ENCODE measurements at places on chromosomes 2 and 18.

GRCh38 chr18:23036660-23037201 lies 98.6 kb upstream of the CABLES1 start:
- no peak for DNase-seq

DNA sequence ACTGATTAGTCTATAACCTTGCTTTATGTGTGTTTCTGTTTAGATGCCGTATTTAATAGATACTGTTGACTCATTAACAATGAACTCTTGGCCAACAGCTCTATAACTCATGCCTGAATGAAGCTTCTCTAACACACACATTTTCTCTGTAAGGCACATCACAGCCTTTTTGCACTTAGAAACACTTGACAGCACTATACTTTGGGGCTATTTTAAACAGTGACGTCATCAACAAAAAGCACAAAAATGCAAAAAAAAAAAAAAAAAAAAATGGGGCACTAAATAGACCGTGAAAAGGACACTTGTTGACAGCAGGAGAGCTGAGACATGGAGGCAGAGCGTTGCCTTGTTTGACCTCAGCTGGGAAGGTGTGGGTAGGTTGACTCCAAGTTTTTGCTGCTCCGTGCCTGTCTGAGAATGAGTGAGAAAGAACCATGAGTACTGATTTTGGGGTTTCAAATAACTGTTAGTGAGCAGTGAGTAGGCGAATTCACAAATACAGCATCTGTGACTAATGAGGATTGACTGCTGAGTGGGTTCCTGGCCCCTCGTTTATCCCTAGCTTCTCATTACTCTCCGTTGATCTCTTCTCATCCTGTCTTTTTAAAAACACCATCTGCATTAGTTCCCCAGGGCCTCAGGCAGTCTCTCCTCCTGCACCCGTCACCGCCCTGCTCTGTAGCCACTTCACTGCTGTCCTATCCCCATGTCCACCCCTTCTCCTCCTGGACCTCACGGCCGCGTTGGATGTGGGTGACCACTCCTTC lies 24.4 kb downstream of the SPP2 start:
- no peak for DNase-seq

DNA sequence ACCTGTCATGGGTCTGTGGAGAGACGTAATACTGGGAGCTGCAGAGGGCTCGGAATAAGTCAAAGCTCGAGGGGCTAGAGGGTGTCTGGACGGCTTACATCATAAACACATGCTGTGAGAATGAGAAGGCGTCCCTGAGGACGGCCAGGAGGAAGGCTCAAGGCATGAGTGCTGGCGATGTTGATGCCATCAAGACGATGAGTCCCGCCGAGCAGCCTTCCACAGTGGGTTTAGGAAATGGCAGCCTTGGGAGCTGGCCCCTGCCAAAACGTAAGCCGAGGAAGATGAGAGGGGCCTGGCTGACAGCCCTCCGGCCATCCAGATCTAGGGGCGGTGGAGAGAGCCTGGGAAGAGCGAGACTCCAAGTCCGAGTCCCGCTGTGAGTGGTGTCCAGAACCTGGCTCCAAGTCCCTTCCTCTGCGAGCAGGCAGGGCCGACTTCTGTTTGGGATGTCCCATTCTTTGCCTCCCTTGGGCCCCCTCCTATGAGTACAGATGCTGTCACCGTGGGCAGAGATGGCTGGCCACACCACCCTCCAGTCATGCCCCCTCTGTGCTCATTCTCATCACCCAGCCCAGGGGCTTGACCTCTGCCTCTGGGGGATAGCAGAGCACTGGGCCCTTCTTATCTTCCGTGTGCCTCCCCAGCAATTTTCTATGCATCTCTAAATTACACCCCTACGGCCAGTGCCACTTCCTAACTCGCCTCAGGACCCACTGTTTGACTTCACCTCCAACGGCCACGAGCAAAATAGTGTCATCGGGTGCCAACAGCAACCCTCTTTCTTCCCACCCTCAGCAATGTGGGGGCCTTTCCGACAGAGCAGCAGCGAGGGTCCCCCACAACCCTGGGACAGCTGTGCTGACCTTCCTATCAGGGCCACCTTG lies 175.7 kb downstream of the FAM210A start:
- no peak for DNase-seq

GRCh38 chr2:24343225-24343882 lies 17.0 kb downstream of the ITSN2 start:
- no peak for DNase-seq

- DNase-seq = no peak
Measured at GRCh38 chr18:56431551-56431950, 206.8 kb downstream of the TXNL1 start.

DNA sequence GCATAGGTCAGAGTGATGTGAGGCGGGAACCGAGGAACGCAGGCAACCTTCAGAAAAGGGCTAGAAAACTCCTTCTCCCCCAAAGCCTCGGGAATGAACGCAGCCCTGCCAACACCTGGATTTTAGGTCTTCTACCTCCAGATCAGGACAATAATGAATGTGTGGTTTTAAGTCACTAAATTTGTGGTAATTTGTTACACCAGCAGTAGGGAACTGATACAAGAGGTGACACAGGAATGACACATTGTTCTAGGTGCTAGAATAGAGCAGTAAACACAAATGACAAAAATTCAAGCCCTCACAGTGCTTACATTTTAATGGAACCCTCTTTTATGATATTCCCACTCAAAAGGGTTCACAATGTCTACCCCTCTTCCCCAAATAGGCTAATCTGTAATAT lies 39.2 kb upstream of the EML4 start:
- no peak for DNase-seq

DNA sequence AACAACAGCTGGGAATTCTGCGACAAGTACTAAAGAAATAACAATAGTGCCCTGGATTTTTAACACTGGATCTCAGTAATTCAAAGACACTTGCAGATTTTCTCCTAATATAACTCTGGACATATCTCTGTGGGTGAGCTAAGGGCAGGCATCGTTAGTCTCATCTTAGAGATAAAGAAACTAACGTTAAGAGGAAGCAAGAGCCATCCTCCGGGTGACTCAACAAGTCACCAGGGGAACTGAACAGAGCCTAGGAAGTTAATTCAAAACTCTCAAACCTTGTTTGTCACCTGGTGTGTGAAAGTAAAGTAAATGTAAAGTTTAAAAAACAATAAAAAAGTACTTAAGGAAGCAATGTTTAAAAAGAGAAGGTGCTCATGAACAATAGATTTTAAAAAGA lies 41.6 kb upstream of the NRP2 start:
- no peak for DNase-seq

GRCh38 chr2:70907130-70908057 lies 28.3 kb upstream of the ATP6V1B1 start:
- DNase-seq = no peak

GRCh38 chr2:19900931-19901441 lies 797 bp downstream of the TTC32 start:
- DNase-seq = no peak

Measured in stimulated activated CD4-positive, alpha-beta T cell treated with anti-CD3 and anti-CD28 coated beads, Interleukin-4, amount 100 ng/mL, for 4 hours (primary cell).